LHCN-M2 (cell line): ENCODE measurements at places on chromosomes 3 and 15.

DNA sequence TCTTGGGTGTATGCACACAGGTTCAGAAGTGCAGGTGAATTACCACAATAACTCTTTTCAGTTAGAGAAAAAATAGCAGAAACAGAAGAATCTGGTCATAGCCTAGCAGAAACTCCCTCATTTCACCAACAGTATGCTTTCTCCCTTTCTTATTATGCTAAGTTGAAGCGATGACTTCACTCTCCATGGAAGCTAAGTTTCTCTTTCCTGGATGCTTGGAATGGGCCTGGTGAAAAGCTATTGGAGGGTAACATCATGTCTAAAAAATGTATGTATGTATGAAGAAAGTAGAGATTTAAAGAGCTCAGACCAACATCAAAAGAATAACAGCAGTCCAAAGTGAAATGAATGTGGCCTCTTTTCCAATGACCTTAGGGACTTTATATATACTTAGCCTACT lies 145.5 kb downstream of the TIGIT start:
- no peak for DNase-seq

DNA sequence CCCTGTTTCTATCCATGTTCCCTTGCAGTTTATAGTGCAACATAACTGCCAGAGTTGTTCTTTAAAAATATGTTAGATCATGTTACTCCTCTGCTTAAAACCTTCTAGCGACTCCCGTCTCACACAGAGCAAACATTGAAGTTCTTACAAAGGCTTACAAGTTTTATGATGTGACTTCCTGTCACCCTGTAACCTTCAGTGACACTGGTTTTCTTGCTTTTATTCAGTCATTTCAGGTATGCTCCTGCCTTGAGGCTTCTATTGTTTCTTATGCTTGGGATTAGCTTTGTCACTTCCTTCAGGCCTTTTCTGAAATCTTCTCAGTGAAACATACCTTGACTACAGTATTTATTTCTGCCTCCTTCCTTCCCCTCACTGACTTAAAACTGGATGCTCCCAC lies 252.1 kb downstream of the DOCK3 start:
- DNase-seq = no peak

DNA sequence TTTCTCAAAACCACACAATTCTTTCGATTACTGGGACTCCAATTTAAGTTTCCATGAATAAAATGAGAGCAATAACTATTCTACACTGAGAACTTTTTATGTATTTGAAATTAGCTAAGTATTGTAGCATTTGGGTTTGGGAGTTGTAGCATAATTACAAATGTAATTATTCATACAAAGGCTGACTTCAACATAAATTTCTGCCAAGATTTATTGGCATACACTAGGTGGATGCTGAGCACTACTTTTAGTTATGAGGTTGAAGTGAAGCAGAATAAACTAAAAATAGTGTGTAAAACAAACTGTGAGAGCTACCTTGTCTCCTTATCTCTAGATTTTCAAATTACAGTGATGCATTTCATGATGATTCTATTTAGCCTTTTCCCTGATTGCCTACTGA lies 516.1 kb downstream of the ZNF385D start:
- DNase-seq = no peak

DNA sequence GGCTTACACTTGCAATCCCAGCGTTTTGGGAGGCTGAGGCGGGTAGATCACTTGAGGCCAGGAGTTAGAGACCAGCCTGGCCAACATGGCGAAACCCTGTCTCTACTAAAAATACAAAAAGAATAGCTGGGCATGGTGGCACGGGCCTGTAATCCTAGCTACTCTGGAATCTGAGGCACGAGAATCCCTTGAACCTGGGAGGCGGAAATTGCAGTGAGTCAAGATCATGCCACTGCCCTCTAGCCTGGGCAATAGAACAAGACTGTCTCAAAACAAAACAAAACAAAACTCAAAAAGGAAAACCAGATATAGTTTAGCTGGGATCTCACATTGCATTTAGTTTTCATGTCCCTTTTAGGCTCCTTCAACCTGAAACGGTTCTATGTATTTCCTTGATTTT lies 2.9 kb upstream of the USP50 start:
- DNase-seq = peak; percentile 12

GRCh38 chr3:169232863-169233262 lies 430.6 kb downstream of the MECOM start:
- no peak for DNase-seq

- DNase-seq = no peak
Measured at GRCh38 chr15:81056304-81056703, 55.6 kb downstream of the TLNRD1 start.

DNA sequence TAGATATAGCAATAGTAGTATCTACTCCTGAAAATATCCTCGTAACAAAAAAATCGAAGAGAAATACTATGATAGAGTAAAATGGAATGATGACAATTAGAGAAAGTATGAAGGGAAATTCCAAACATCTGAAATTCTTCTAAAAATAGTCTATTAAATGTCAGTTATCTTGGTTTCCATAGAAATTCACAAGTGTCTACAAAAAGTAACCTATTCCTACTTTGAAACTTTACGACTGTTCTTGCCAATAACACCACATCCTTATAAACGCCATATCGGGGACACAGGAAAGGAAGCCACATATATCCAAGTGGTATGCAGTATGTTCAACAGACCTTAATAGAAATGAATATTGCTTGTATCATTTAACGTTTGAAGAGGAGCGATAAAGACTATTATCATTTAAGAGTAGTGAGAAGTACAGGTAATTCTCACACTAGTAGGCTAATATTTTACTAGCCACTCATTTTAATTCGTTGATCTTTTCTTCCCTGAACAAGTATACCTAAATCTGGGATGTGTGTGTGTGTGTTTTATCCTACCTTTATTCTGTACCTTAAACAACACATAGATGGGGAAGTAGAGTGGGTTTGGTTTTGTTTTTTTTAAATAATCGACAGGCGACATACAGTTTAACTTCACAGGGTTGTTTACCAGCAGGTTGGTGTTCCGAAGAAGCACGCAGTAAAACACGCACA lies 1.2 kb downstream of the GPR176 start:
- DNase-seq = peak; percentile 79

DNA sequence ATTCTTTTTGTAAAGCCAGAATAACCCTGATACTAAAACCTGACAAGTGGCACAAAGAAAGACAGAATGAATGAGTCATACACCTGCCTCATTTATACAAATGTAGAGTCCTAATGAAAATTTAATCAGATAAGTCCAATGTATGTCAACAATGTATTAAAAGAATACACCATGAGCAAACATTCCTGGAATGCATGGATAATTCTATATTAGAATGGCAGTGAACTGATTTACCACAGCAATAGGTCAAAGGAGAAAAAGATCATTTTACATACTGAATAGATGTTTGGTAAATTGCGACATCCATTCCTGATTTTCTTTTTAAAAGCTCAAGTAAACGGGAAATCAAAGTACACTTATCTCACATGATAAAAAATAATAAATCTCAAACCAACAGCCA lies 11.2 kb upstream of the LOXL1 start:
- no peak for DNase-seq

DNA sequence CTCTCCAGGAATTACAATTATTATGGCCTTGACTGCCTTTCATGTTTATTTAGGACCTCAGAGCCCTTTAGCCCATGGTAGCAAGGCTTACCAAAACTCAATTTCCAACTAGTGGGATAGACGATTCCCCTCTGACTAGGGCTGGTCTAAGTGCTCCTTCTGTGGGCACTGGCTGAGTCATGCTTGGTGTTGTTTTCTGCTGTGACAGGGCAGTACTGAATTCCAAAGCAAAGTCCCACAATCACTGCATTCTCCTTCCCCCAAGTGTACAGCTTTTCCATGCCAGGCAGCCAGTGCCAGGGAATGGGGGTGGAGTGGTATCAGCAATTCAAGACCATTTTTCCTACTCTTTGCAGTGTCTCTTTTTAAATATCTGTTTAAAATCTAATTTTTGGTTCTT lies 509.0 kb upstream of the NECTIN3 start:
- peak; percentile 40 for DNase-seq

GRCh38 chr3:183951459-183951858 lies 66.2 kb downstream of the ABCC5 start:
- no peak for DNase-seq

- DNase-seq = no peak
Measured at GRCh38 chr15:41996376-41996775, 24.0 kb upstream of the EHD4 start.

GRCh38 chr3:182970811-182971418 lies 9.4 kb downstream of the DCUN1D1 start:
- no peak for DNase-seq

DNA sequence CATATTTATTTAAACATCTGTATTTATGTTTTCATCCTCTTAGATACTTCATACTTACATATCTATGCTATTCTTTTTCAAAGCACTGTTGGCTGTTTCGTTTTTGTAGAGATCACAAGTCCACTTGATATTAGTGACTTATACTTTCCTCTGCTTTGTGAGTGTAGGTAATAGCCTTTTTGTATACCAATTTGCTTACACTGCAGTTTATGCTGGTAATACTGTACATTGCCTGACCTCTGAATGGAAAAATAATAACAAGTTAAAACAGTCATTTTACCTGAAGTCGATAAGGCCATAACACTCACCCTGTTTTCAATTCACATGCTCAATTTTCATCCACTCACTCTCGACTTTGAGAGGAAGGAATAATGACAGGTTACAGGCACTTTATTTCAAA lies 89.9 kb upstream of the NANOGP8 start:
- DNase-seq = no peak

GRCh38 chr3:35739964-35740527 lies 100.7 kb downstream of the ARPP21 start:
- no peak for DNase-seq

GRCh38 chr3:150133293-150133692 lies 162.6 kb upstream of the PFN2 start:
- no peak for DNase-seq

DNA sequence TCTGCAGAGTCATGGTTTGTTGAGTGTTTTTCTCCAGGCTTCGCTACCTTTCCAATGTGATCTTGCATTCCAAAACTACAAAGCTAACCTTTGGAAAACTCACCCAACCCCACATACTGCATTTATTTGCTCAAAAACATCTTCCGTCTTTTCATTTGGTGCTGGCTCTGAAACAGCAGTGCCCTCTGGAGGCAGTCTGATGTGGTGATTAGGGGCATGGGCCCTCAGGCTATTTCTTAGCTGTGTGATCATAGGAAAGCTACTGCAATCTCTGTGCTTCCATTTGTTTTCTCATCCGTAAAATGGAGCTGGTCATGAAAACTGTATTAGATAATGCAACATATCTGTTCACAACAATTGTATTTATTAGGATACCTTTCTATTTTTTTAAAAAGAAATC lies 47.0 kb downstream of the MTHFS start:
- DNase-seq = peak; percentile 27

- DNase-seq = no peak
Measured at GRCh38 chr3:55765906-55766701, 279.0 kb upstream of the WNT5A start.

DNA sequence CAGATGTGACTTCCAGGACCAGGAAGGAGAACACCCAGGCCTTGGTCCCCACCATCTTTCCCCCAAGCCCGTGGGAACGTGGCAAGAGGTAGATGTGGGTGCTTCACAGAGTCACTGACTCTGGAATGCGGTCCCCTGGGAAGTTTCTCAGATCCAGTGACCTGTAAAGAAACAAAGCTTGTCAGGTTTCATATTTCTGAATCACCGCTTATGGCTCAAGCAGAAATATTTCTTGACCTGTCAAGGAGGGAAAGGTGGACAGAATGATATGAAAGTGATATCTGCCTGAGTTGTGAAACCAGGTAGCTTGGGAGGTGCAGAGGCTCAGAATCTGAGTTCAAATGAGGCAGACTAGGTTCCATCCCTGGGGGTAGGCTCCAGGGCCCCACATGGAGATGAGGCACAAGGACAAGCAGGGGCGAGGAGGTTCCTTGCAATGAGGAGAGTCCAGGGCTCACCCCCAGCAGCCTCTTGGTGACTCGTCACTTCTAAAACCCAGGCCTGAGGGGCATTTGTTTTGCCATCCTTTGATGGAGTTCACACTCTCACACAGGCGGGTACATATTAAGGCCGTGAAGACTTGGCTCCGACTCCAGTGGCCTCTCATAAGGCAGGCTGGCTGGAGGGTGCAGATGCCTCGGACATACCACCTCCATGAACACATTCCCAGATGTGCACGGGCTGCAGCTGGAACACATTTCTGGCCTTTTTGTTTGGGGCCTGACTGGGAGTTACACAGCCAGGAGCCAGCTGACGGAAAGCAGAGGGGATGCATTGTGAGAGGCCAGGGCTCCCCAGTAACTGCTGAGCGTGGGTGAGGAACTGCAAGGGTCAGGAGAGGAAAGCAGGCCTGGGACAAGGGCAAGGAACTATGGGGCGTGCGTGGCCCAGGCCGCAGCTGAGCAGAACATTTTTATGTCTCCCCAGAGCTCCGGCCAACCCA lies 1.3 kb downstream of the CILP start:
- no peak for DNase-seq

GRCh38 chr3:75089841-75090240 lies 475.4 kb upstream of the CNTN3 start:
- no peak for DNase-seq

DNA sequence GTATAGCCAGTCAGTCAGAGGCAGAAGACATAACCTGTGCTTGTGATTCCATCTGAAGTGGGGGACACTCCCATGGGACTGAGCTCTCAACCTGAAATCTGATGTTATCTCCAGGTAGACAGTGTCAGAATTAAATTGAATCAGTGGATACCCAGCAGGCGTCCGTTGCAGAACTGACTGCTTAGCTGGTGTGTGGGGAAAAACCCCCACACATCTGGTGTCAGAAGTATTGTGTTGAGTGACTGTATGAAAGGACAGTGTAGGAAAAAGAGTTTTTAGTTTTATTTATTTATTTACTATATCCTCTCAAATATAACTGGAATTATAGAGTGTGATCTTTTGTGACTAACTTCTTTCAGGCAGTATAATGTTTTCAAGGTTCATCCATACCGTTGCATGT lies 10.4 kb downstream of the KPNA4 start:
- no peak for DNase-seq

GRCh38 chr3:134364061-134364935 lies 9.9 kb downstream of the AMOTL2 start:
- DNase-seq = peak; percentile 97

- DNase-seq = no peak
Measured at GRCh38 chr3:170520996-170521395, 64.9 kb downstream of the SLC7A14 start.

GRCh38 chr3:172659246-172660002 lies 51.4 kb downstream of the NCEH1 start:
- no peak for DNase-seq

- no peak for DNase-seq
Measured at GRCh38 chr3:47378869-47379268, 2.0 kb upstream of the PTPN23 start.

- peak; percentile 56 for DNase-seq
Measured at GRCh38 chr3:183576487-183577107, 21.1 kb upstream of the KLHL6 start.

GRCh38 chr15:45728641-45729040 lies 93.8 kb downstream of the SQOR start:
- DNase-seq = no peak

DNA sequence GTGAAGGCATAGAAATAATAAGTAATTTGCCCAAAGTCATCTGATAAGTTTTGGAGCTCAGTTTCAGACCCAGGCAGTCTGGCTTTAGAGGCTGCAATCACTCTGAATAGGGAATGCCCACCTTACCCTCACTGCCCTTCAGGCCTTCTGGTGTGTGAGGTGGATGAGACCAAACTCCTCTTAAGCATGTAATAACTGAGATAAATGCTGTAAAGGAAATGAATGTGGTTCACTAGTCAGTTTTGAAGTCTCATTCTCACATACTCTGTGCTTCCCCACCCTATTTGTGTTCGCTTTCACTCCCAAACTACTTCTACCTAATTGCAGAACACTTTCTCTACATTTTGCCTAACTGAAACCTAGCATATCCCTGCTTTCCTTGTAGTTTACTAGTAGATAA lies 144.1 kb downstream of the FILIP1L start:
- DNase-seq = no peak

GRCh38 chr3:192835818-192836815 lies 81.5 kb downstream of the MB21D2 start:
- DNase-seq = no peak
